AG09309 (cell line): ENCODE measurements at places on chromosomes 4 and X.

DNA sequence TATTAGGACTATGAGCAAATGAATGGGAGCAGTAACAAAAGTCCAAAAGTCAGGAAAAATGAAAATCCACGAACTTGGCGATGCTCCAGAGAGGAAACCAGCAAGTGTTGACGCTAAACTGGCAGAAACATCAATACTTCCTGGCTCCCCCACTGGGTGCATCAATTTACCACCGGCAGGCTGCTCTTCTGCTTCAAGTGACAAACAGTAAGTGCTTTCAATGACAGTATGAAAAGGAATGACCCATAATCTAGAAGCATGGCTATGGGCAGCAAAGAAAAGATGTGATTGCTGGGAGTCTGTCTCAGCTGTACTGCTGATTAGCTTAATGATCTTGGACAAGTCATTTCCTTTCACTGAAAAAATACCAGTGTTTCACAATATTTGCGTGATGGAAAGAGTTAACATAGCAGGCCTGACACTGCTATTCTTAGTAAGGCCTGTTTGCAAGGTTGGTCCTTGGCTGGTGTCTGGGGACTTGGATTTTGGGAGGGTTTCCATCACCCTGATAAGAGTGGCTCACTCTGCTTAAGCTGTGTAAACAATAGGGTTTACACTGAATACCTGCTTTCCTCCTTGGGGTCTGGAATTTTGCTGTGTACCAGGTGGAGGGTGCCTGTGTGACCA lies 8.7 kb downstream of the ATP11C start:
- no peak for DNase-seq

DNA sequence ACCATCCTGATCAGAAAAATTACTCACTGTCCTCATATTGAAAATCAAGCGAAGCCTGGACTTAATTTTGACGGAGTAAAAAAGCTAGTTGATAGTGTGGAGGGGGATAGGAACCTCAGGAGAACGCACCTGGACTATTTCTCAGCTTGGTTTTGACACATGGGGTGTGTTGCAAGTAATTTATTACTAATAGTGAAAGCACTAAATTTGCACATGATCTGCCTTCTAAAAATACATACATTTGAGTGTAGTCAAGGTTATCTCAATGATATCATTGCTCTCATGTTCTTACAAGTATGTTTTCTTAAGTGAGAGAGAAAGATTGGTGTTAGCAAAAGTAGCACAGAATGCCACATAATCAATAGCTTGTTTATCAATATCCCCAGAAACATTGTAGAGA lies 29.5 kb downstream of the LRIT3 start:
- DNase-seq, result no peak

DNA sequence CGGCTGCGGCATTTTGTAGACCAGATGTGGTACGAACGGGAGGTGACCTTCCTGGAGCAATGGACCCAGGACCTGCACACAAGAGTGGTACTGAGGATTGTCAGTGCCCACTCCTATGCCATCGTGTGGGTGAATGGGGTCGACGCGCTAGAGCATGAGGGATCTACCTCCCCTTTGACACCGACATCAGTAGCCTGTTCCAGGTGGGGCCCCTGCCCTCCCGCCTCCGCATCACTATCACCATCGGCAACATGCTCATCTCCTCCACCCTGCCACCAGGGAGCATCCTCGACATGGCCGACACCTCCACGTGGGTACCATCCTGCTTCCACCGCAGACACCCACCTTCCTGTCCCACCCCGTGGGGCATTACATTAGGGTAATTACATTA lies 46.2 kb downstream of the SMARCA5 start:
- no peak for DNase-seq

DNA sequence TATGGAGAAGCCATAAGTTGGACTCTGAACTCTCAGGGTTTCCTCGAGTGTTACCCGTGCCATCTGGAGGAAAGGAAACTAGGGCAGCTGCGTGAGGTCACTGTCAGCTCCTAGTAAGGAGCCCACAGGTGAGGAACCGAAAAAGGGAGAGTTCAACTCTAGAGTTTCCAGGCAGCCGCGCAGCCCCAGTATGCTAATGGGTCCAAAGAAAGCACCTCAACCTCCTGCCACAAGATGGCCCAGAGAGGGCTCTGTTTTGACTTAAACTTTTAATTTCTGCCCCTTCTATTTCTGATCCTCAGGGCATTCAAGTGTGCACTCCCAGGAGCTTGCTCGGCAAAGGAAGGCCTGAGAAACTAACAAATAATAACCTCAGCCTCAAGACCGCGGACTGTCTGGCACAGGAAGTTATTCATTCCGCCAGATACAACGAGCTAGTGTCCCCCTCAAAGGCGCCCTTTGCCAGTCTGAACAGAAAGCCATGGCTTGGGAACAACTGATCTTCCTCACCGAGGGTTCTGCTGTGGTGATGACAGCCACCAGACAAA lies 13.9 kb downstream of the SCARB2 start:
- DNase-seq, result no peak

- DNase-seq, result no peak
These were observed 66.1 kb downstream of the SOWAHB start for GRCh38 chr4:76831711-76832373.

GRCh38 chrX:22164770-22165388 lies 107.8 kb upstream of the CBLL2 start:
- DNase-seq, result no peak

GRCh38 chr4:41749631-41750039 lies 1.1 kb upstream of the PHOX2B start:
- DNase-seq, result no peak

- no peak for DNase-seq
These were observed 38.9 kb downstream of the CCNQ start for GRCh38 chrX:153560000-153560399.

DNA sequence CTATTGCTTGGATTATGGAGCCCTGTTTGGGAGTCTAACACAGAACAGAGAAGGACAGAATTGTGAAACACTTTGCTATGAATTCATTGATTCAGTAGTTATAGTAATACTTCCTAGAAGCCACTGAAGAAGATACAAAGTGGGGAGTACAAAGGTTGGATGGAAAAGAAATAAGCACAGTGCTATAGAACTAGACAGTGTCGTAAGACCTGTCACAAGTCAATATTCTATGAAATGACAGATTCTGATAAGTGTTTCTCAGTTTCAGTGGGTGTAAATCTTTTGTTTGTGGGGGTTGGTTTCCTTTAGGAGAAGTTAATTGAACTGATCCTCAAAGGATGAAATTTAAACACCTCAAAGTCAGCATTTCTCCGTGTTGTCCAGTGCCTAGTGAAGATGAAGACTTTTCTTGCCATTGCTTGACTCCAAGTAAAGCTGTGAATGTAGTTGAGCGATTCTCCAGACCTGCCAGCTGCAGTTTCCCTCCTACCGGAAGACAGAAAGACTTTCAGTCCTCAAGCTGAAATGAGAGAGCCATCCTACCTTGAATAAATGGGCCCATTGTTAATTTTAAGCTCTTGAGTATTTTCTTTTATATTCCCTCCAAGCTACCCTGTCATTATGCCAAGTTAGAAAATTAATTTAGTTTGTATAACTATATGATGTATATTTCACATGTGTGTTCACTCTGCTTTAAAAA lies 7.9 kb downstream of the PDLIM5 start:
- no peak for DNase-seq

DNA sequence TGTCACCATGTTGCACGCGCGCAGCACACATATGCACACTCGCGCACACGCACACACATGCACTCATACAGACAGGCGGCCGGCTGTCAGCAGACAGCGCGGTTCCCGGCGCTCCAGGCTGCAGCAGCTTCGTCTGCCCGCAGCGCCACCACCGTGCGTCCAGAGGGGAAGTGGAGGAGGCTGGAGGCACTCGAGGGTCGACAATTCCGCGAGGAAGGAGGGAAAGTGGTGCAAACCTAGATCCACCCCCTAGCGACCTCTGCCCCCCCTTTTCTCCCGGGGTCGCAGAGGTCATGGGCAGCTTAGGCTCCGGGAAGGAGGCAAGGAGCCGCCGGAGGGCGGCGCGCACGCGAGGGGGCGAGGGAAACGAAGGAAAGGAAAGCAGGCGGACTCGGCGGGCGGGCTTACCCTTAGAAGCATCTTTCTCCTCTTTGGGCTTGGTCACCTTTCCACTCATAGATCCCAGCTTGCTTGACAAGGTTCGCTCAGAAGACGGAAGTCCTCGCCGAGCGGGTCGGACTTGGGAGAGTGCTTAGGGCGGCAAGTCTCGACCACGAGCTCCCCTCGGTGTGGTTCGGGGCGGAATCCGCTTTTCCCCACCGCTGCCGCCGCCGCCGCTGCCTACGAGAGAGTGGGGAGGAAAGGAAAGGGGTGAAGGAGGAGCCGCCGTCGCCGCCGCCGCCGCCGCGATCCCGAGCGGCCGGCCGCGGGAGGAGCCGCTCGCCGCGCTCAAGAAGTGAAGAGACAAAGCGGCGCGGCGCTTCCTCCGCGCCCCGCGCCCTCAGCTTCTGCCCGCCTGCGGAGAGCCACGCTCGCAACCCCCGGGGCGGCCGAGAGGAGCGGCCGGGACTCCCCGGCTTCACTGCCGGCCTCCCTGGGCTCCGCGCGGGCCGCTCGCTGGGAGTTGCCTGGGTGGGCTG lies 326.6 kb upstream of the F9 start:
- no peak for DNase-seq

GRCh38 chr4:76896614-76897535 lies 1.1 kb downstream of the SOWAHB start:
- DNase-seq, result no peak

DNA sequence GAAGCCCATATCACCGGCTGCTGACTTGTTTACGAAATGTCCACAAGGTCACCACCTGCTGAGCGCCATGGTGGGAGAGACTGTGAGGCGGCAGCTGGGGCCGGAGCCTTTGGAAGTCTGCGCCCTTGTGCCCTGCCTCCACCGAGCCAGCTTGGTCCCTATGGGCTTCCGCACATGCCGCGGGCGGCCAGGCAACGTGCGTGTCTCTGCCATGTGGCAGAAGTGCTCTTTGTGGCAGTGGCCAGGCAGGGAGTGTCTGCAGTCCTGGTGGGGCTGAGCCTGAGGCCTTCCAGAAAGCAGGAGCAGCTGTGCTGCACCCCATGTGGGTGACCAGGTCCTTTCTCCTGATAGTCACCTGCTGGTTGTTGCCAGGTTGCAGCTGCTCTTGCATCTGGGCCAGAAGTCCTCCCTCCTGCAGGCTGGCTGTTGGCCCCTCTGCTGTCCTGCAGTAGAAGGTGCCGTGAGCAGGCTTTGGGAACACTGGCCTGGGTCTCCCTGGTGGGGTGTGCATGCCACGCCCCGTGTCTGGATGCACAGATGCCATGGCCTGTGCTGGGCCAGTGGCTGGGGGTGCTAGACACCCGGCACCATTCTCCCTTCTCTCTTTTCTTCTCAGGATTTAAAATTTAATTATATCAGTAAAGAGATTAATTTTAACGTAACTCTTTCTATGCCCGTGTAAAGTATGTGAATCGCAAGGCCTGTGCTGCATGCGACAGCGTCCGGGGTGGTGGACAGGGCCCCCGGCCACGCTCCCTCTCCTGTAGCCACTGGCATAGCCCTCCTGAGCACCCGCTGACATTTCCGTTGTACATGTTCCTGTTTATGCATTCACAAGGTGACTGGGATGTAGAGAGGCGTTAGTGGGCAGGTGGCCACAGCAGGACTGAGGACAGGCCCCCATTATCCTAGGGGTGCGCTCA lies 8.7 kb upstream of the MSANTD1 start:
- no peak for DNase-seq

- DNase-seq, result no peak
These were observed 42.8 kb upstream of the CHRNA9 start for GRCh38 chr4:40292313-40292759.

- DNase-seq, result peak; percentile 99
These were observed at the start of gene SLC7A11 for GRCh38 chr4:138242076-138242833. Gene SLC7A11 (minus strand): TSS chr4:138242349. CDS start chr4:138242069, 280 bp downstream.

GRCh38 chrX:154486396-154487207 lies at the start of gene UBL4A:
Gene UBL4A (minus strand): TSS chrX:154486615. CDS start chrX:154486584, 31 bp downstream.
- no peak for DNase-seq

GRCh38 chr4:14532436-14532835 lies 469.8 kb upstream of the CPEB2 start:
- DNase-seq, result no peak

DNA sequence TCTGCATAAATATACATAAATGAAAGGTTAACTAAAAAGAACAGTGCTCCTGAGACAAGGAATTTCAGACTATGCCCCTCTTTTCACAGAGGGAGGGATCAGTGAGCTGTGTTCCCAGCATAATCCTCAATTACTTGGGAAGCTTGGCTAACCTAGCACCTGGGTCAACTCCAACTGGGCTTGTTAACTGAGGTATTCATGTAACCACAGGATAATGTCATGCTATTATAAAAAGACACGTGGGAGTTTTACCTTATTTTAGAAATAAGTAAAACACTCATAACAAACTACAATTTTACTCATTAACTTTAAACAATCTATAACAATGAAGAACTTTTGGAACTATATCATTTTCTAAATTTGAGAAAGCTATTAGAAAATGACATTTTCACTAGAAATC lies 48.6 kb downstream of the RPGR start:
- DNase-seq, result peak; percentile 11

DNA sequence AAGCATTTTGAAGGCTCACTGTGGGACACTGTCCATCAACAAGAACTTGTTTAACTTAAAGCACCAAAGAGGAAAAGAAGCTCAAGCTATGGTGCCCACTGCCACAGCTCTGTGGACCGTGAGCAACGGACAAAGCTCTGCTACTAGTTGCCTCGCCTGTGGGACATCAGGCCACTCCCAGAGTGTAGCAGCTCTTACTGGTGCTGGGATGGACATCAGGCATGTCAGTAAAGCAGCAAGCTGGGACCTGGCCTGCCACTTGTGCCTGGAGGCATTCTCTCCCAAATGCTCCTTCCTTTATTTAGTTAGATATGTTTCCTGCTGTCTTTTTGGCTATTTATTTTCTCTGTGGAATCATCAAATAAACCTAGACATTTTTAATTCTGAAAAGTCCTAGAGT lies 46.7 kb downstream of the TMEM154 start:
- DNase-seq, result no peak

DNA sequence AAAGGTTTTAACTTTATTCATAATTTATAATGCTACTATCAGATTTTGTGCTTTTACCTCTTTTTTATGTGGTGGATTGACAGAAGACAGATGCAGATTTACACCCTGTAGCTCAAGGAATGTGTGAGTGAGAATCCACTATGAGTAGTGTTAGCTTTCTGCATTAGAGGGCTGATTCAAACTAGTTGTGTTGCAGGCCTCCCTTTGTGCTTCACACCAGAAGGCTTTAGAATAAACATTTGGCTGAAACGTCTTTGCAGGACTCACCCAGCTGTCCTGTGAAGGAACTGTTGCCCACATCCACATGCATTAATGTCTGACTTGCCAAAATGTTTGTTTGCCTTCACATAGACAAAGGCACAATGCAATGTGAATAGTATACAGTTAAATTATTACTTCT lies 127.0 kb downstream of the PCDH7 start:
- no peak for DNase-seq

DNA sequence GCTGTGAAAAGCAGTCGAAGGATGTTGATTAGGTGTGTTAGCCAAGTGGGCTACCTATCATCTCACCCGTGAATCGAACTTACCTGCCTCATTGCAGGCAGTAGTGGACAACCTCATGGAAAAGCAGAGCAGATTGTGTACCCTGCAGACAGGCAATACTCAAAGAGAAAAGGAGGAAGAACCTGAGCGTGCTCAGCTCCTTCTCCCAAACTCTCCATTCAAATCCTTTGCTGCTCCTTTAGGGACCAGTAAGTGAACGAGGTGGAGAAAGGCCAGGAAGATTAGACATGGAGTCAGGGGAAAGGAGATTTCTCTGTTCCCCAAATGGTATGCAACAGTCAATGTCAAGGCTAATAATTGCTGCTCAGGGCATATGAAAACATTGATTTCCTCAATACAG lies 45.2 kb upstream of the ELF2 start:
- no peak for DNase-seq
